Iris pigment epithelial cell (primary cell): ENCODE measurements at places on chromosomes 6 and 20.

- DNase-seq = no peak
Observed at GRCh38 chr20:39825524-39825923, 863.4 kb downstream of the DHX35 start.

GRCh38 chr6:73177221-73177944 is 47.9 kb downstream of the KHDC1L start:
- no peak for DNase-seq

DNA sequence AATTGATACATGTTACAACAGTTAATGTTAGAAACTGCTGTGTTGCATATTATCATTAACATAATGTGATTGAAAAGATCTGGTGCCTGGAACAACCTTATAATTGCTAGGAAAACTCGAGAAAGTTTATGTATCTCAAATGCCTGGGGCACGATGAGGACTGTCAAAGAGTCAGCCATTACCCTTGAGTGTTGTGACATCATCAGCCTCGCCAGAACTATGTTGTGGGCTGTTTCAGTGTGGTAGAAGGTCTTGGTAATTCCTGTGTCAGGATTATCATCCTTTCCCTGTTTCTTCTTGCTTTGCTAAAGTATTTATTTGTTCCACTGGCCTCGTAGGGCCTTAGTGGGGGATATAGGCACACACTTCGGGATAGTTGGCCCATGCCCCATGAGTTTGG is 185.1 kb downstream of the DTNBP1 start:
- DNase-seq = no peak

DNA sequence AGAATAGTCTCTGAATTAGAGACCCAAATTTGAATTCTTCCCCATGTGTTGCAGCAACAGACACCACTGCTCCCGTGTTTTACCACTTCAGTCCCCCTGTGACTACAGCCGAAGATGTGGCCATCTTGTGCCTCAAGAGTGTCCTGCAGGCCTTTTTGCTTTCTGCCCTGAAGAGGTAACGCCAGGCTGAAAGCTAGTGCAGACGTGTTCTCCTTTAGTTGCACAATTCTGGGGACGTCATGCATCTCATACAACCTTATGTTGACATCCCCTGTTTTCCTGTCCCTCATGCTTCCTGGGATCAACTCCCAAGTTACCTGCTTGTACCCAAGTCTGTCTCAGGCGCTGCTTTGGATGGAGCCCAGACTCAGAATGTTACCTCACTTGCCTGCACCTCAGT is 69.1 kb upstream of the SLC22A23 start:
- DNase-seq = no peak

DNA sequence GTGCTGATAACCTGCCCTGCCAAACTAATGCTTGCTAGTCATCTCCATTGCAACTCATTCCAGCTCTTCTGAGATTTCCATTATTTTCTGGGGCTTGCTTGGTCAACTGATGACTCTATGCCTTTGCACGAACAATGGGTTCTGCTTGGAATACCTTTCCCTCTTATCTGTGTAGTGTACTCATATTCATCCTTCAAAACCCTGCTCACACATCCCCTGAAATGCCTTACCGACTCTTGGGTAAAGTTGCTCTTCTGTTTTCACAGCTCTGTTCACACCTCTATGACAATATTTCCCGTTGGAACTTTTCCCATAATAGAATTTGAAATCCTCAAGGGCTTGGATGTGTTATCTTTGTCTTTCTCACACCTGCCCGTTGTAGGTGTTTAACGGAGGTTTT is 331.0 kb upstream of the SOX4 start:
- no peak for DNase-seq

DNA sequence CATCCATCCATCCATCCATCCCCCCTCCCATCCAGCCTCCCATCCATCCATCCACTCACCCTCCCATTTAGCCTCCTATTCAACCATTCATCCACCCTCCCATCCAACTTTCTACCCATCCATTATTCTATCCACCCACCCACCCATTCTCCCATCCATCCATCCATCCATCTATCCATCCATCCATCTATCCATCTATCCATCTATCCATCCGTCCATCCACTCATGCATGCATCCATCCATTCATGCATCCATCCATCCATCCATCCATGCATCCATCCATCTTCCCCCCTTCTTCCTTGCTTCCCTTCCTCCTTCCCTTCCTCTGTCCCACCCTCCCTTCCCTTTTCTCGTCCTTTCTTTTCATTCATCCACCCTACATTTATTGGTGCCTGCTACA is 4.8 kb upstream of the BPIFB4 start:
- DNase-seq = no peak

- peak; percentile 40 for DNase-seq
Observed at GRCh38 chr6:33785778-33786177, 3.2 kb downstream of the LEMD2 start.

- DNase-seq = no peak
Observed at GRCh38 chr6:16404456-16404855, 166.1 kb downstream of the GMPR start.

GRCh38 chr6:144285548-144285797 is 338 bp downstream of the UTRN start:
- DNase-seq = no peak

- peak; percentile 96 for DNase-seq
Observed at GRCh38 chr6:3612341-3613041, 139.0 kb downstream of the PXDC1 start.

- no peak for DNase-seq
Observed at GRCh38 chr20:42553374-42553773, 636.3 kb downstream of the PTPRT start.

- DNase-seq = peak; percentile 100
Observed at GRCh38 chr6:22113026-22113766, 183.6 kb downstream of the PRL start.

DNA sequence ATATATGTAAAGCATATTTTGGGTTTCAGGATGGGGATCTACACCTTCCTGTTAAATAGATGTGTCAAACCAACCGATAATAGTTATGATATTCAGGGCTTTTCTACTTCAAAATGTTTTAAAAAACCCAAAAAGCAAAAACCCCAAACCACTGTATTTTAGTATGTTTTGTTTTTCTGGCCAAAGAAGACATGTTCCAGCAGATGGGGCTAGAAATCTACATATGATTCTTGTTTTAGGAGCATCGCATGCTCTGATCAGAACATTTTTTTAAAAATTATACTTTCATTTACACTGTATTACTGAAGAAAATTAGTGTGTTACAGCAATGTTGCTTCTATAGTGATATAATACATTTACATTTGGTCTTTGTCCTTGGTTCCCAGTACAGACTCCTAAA is 11.0 kb downstream of the RMND1 start:
- DNase-seq = no peak

- no peak for DNase-seq
Observed at GRCh38 chr20:49693435-49694171, 20.1 kb downstream of the B4GALT5 start.

DNA sequence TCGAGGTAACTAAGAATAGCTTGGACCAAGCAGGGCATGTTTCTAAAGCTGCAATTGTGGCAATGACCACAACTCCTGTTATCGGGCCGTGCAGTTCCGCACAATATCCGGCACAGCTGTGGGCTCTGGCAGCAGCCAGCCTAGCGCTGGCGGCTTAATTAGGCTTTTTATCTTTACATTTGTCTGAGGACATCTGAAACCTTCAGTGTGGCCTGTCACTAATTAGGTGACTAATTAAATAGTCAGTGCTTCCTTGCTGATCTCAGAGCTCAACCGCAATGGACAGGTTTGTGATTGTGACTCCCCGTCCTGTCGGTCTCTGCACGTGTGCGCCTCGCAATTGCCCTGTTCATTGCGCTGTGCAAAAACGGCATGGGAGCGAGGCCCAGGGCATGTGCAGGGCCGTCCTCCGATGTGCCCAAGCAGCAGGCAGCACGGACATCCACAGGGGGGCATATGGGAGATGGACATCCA is 134.8 kb upstream of the INSM1 start:
- DNase-seq = no peak

- no peak for DNase-seq
Observed at GRCh38 chr6:12992770-12993169, 276.2 kb downstream of the PHACTR1 start.

DNA sequence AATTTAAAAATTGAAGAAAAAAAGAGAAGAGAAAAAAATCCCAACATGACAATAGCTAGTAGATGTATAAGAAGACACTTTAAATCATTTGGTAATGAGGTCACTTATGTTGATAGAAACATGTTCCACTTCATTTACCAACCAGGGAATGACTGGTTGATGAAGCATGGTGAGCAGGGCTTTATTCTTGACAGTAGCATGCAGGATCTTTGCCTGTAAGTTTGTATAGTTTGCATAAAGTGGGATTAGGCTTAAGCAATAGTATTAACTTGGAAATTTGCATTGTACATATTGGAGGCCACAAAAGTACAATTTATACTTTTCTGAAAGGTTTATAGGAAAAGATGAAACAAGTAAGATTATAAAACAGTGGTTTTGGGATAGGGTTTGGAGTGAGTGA is 67.0 kb downstream of the NOX3 start:
- DNase-seq = peak; percentile 62

DNA sequence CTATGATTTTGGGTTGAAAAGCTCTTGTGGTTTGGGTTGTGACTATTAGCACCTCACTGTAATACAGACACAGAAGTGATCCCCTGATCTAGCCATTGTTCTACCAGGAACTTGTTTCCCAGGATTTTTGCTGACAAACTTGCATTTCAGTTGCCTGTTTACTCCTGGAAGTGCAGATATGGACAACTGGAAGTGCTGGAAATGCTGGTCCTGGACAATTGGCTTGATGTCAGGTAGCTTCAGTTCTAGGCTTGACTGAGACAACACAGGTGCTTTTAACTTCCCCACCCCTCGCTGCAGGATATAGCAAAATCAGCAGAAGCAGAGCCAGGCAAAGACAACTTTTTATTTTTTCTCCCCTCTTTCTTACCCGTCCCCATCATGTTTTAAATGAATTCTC is 27.1 kb upstream of the FBXO30 start:
- no peak for DNase-seq

DNA sequence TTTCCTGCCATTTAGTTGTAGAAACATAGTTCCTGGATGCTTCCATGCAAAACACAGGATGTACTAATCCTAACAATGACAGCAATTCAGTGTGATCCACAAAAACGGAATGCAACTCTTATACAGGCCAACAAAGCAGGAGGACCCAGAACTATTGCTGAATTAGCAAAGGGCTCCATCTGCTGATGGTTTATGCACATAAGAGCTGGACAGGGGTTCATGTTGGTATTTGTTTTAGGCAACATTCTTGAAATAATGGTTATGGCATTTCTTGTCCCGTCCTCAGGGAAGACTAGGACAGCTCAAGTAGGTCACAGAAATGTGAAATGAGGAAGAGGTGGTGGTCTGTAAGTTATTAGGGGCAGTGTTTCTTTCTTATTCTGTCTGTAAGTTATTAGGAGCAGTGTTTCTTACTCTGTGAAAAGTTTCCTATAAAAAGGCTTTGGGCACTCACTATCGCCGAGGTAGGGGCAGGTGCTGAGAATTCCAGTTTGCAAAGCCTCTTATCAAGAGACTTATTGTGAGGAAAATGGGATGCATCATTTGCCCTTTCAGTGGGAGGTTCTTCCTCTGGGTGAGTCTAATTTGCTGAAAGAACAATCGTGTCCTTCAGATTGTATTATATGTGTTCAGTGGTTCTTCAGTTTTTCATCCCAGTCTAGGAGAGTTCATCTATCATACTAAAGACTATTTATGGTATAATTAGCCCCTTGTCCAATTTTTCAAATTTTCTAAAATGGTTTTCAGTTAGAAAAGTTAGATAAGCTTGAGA is 171.1 kb downstream of the MCHR2 start:
- DNase-seq = peak; percentile 74

GRCh38 chr6:53598265-53598907 is 53.5 kb upstream of the GCLC start:
- DNase-seq = no peak

DNA sequence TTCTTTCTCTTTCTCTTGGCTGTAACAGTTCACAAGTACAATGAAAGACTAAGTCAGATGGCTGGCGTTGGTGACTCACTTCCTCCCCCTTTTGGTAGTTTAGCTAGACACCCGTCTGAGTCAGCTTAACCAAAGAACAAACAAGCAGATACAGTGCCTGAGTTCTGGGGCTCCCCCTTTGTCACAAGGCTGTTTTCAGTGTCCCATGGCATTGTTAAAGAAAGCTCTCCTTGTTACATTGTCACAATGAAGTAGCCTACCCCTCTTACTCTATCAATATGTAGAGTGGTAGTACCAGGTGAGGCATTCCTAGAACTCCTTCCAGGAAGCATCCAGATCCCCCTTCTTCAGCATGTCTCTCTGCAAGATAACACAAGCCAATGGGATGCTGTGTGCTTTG is 38.6 kb downstream of the KIAA0408 start:
- DNase-seq = peak; percentile 98
